ENCODE measurements at places on chromosomes 13 and 19. TPM values are rescaled to one million over a fixed set of nuclear protein-coding genes. Genes with fewer than 3 reads are reported as not detected.

The RNF225 gene
- 0.11 TPM for polyA plus RNA-seq

The KLK3 gene
- polyA plus RNA-seq: not detected

The FAM83E gene
- 1.1 TPM for polyA plus RNA-seq

The FOSB gene
- polyA plus RNA-seq: 128 TPM

The CFAP97D2 gene
- polyA plus RNA-seq: not detected
